ENCODE measurements at places on chromosomes 4 and X.

GRCh38 chrX:105136786-105137185 is 83.7 kb downstream of the TEX13A start:
- DNase-seq: no peak

DNA sequence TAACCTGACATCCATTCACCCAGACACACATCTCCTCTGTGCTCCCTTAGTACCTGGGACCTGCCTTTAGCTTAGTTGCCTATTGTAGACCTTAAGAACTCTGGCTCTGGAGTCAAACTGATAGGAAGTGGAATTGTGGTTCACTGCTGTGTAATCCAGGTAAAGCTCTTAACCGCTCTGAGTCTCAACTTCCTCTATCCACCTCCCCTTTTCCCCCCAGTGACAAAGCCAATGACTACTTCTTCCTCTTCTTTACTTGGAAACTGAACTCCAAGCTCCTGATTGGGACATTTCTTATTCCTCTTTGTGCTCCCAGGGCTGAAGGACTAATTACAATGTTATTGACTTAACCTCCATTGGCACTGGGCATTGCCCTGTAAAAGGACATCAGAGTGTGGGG is 94.1 kb downstream of the DRD5 start:
- no peak for DNase-seq

- no peak for DNase-seq
These were observed 200.0 kb upstream of the NPY2R start for GRCh38 chr4:155008389-155008788.

DNA sequence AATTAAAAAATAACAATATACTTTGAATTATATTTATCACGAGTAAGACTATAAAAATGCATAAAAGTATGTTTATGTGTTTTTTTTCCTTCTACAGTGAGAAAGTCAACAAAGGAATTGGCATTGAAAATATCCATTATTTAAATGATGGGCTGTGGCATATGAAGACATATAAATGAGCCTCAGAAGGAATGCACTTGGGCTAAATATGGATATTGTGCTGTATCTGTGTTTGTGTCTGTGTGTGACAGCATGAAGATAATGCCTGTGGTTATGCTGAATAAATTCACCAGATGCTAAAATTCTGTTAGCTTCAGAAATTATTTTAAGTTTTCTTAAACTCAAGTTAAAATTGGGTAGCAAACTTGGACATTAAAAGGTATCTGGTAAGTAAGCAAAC is 8.2 kb downstream of the MCTS1 start:
- no peak for DNase-seq

- DNase-seq: no peak
These were observed 13.5 kb downstream of the MSANTD1 start for GRCh38 chr4:3262208-3263052.

DNA sequence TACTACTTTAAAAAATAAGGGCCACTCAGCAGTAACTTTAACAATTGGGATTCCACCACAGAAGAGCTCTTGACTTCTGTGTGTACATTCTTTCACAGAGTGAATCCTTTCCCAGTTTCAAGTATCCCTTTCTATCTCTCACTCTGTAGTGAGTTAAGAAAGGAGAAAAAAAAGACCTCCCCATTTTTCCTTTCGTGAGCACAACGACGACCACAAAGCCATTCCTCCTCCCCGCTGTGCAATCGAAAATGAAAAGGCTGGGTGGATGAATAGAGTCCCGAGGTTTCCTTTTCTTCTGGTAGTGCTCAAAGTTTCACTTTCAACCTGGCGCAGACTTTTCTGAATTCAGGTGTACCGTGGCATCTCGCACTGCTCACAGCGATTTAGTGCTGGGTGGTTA is 58.0 kb downstream of the TAB3 start:
- DNase-seq: no peak

- DNase-seq: no peak
These were observed 45.0 kb upstream of the SH3RF1 start for GRCh38 chr4:169315530-169316343.

- DNase-seq: no peak
These were observed 11.0 kb downstream of the CUL4B start for GRCh38 chrX:120549483-120550452.

DNA sequence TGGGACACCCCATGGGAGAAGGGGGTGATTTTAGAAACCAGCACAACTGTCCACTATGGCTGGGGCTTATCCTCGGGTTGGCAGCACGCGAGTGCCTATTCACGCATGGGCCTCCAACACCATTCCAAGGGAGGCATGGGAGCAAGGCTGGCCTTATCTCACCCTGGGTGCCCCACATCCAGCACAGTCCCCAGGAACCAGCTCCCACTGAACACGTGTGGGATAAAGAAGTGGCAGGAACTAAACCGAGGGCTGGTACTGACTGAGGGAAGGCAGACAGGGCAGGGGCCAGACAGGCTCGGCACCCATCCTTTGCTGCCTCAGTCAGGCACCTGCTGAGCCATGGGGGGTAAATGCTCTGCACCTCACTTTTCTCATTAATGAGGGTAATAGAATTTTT is 43.7 kb upstream of the GPR78 start:
- no peak for DNase-seq

DNA sequence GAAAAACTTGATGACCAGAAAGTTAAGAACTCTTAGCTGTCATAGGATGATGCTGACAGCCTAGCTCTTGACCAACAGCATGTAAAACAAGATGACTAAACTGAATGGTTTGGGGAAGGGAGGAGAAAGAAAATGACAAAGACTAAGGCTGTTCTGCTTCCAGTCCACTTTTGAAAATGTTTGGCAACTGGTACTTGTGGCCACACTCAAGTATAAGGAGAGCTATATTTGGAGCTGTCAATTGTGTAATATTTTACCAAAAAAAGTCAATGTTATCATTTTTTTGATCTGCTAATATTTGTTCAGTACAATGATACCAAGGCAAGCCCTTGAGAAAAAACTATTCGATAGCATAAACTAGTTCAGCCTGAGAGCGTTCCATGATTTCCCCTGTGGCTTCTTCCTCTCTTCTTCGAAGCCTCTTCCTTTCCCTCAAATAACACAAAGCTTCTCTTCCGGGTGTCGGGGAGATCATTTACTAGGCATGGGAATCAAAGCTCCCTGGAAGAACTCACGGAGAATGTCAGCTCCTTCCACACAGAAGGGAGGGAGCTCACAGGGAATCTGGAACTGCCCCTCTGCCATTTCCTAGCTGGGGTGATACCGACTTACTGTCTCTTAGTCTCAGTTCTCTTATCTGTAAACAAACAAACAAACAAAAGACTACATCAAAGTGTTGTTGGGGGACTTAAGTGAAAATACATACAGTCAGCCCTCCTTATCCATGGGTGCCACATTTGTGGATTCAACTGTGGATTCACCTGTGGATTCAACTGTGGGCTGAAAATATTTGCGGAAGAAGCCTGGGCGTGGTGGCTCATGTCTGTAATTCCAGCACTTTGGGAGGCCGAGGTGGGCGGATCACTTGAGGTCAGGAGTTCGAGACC is 82.6 kb downstream of the SCD5 start:
- no peak for DNase-seq

GRCh38 chr4:136806844-136807243 is 725.5 kb downstream of the PCDH18 start:
- no peak for DNase-seq

DNA sequence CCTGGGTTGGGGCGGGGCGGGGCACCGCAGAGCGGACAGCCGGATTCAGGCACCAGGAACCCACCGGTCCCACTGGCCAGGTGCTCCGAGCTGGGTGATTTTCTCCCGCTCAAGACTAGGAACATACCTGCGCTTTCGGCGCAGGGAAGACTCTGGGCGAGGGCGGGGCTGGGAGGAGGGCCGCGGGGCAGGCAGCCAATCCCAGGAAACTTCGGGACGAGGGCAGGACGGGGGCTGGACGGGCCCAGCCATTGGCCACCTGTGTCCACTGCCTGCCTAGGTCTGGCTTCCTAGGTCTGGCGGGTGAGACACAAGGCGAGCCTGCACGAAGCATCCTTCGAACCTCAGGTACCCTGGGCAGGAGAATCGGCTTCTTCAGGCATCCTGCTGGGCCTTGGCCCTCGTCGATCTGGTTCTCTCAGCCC is 274 bp upstream of the ERVMER34-1 start:
- DNase-seq: no peak

DNA sequence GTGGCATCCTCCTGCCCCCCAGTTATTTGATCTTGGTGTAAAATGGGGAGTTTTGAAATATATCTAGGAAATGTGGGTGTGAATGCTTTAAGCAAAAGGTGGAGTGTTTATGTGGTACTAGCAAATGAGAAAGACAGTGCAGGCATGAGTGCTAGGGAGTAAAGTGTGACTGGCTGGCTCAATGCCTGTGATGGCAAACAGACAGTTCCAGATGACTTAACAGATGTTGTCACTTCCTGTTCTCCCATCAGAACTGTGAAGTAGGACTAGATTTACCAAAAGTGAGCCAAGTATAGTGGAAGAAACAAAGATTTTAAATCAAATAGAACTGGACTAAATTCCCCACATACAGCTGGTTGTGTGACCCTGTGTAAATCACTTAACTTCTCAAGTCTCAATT is 8.4 kb upstream of the AMOT start:
- DNase-seq: no peak

GRCh38 chr4:154610582-154610981 is 1.9 kb downstream of the FGG start:
- DNase-seq: no peak

- no peak for DNase-seq
These were observed 37.2 kb downstream of the PCDH7 start for GRCh38 chr4:30757357-30757756.

DNA sequence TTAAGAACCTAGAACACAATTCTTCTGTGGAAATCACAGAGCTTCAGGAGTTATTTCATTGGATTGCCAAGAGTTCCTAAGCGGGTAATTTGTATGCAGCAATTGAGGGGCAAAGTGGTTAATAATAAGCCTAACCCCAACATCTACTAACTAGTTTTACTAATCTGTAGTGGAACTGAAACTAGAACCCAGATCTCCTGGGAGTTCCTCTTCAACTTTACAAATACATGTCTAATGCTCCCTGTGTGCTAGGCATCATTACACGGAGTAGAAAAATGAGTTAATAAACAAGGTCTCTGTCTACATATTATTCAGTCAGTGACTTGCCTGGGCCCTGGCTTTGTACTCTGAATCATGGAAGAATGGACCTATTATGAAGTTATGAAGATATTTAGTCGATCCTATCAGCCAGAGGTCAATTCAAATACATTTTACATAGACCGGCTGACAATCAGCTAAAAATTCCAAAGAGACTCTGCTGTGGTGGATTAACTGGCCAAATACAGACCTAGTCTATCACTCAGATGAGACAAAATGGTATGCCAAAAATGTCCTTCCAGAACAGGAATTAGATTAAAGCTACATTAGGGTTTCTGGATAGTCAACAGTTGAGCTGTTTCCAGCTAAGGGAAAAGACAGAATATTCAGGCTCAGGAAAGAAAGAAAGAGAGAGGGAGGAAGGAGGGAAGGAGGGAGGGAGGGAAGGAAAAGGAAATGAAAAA is 326.0 kb downstream of the FBXW7 start:
- no peak for DNase-seq

GRCh38 chr4:26384380-26385057 is 63.7 kb downstream of the RBPJ start:
- DNase-seq: no peak

DNA sequence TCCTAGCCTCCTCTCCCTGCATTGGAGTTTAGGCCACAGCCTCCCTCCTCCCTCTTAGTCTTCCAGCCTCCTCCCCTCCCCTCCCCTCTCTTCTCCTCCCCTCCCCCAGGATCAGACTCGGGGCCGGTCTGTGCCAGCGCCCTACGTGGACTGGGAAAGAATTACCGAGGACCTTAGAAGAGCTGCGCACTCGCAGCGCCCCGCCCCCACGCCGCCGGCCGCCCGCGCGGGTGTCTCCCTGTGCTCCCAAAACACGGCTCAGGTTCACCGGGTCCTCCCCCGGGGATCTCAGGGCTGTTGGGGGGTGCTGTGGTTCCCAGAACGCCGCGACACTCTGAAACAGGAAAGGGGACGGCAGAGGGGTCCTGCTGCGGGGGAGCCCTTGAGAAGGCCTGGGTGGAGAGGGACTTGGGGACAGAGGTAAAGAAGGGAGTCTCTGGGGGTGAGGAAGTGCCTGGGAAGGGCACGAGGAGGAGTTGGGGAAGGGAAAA is 122.3 kb upstream of the TBL1X start:
- no peak for DNase-seq

DNA sequence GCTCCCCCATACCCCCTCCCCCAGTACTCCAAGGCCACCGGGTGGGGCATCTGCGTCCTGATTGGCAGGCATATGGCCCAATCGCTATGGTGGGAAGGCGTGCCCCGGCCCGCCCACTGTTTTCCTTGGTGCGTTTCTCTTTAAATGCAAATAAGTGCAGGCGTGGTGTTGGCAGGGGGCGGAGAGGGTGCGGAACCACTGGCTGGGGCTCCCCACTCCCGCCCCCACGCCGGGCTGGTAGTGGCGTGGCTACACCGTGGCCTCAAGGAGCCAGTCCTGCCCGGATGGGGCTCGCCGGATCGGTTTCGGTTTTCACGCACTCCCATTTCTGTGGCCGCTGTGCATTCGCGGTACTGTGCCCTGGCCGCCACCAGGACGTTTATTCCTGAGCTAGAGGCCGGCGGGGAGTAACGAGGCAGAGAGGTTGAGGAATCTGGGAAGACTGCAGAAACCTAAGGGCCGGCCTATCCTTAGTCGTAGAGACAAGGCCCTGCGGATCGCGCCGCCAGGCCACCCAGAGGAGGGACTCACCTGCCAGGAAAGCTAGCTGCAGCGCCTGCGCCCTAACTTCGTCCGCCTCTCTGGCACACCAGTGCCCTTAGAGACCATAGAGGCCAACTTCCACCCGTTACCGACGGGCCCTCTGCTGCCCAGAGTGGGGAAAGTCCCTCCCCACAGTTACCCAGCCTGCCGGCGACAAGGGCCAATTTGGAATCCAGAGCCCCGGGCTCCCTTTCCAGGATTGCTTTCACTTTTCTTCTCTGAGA is 410 bp upstream of the AMER1 start:
- DNase-seq: peak; percentile 62

DNA sequence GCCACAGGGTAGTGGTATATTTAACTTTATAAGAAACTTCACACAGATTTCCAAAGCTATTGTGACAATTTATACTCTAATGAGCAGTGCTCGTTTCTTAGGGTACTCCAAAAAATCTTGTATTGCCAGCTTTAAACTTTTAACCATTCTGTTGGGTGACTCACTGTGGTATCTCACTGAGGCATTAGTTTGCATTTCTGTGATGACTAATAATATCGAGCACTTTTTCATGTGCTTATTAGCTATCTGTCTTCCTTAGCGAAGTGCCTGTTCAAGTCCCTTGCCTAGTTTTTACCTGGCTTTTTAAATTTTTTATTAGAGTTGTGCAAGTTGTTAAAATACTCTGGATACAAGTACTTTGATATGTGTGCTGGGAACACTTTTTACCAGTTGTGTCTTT is 5.5 kb downstream of the PNMA3 start:
- no peak for DNase-seq

- no peak for DNase-seq
These were observed 134.4 kb downstream of the MAD2L1 start for GRCh38 chr4:119932277-119932676.

Data from stimulated activated CD8-positive, alpha-beta memory T cell treated with anti-CD3 and anti-CD28 coated beads, Interleukin-4, amount 100 ng/mL, for 1 hour (primary cell).